ENCODE measurements at places on chromosomes 4 and X. TPM values are rescaled to one million over a fixed set of nuclear protein-coding genes. Genes with fewer than 3 reads are reported as not detected.

The DMRTC1 gene
- not detected for total RNA-seq

The CT45A2 gene
- total RNA-seq, result not detected

DNA sequence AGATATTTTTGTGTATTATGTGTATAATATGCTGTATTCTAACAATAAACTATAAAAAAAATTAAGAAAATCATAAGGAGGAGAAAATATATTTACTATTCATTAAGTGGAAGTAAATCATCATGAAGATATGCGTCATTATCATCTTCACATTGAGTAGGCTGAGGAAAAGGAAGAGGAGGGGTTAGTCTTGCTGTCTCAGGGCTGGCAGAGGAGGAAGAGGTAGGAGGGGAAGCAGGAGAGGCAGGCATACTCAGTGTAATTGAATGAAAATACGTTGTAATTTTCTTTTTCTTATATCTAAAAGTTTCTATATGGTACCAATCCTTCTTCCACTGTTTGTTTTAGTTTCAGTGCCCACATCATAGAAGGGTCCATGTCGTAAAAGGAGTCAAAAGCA, 9.8 kb upstream of the TMEM185A start:
- no peak for DNase-seq
- H3K36me3 ChIP-seq, result no peaks in the 10 kb centered on the region
- H3K27ac ChIP-seq, result no peak overlapping the region
- H3K27me3 ChIP-seq, result no peaks in the 10 kb centered on the region

GRCh38 chr4:2934077-2934812, 29.0 kb downstream of the NOP14 start:
- peak; percentile 47 for DNase-seq
- peaks cover 53% of the 10 kb centered on the region for H3K36me3 ChIP-seq
- peak overlapping the region; percentile 84 for H3K27ac ChIP-seq

- peaks cover 99% of the 10 kb centered on the region for H3K27me3 ChIP-seq
- no peaks in the 10 kb centered on the region for H3K36me3 ChIP-seq
- no peak overlapping the region for H3K4me3 ChIP-seq
- no peaks in the 10 kb centered on the region for H3K4me1 ChIP-seq
- no peak overlapping the region for H3K27ac ChIP-seq
- no peak for DNase-seq
Measured at GRCh38 chrX:131040781-131041180, 17.4 kb upstream of the ARHGAP36 start.

GRCh38 chr4:143307531-143307930, 29.1 kb upstream of the GAB1 start:
- no peaks in the 10 kb centered on the region for H3K27me3 ChIP-seq
- H3K4me3 ChIP-seq, result no peak overlapping the region
- no peak overlapping the region for H3K27ac ChIP-seq
- DNase-seq, result no peak
- H3K36me3 ChIP-seq, result no peaks in the 10 kb centered on the region
- H3K4me1 ChIP-seq, result no peaks in the 10 kb centered on the region

DNA sequence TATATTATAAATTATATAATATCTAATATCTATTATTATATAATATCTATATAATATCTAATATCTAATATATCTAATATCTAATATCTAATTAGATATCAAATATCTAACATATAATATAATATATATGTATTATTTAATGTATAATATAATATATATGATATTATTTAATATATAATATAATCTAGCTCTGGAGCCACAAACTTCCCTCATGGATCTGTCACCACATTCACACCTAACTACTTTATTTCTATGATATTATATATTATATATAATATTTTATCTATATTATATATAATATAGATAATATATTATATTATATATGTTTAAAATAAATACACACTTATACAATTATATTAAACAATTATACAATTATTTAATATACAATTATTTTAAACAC, 667.5 kb downstream of the KCTD8 start:
- no peak overlapping the region for H3K4me3 ChIP-seq
- H3K36me3 ChIP-seq, result no peaks in the 10 kb centered on the region
- H3K27ac ChIP-seq, result no peak overlapping the region

- no peak overlapping the region for H3K4me3 ChIP-seq
- peaks cover 84% of the 10 kb centered on the region for H3K36me3 ChIP-seq
- DNase-seq, result no peak
Measured at GRCh38 chr4:1337376-1337831, 9.6 kb upstream of the UVSSA start.

DNA sequence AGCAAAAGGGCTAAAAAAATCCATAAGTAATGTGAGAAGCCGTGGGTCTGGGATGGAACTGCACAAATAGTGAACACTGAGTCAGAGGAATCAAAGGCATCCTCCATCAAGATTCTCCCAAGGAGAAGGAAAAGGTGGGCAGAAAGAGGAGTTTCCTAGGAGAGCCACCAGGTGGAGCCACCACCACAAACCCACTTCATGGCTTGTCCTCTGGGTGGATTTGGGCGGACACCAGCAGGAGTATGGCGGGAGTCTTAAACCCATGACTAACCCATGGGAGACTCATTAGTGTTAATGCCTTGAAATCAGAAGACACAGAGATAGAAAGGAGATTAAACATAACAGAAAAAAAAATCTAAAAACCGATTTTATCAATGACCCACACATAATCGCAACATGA, 147.7 kb downstream of the SH3KBP1 start:
- peaks cover 65% of the 10 kb centered on the region for H3K27me3 ChIP-seq
- H3K36me3 ChIP-seq, result no peaks in the 10 kb centered on the region
- peak; percentile 82 for DNase-seq
- no peaks in the 10 kb centered on the region for H3K4me1 ChIP-seq
- H3K4me3 ChIP-seq, result no peak overlapping the region

- peaks cover 5% of the 10 kb centered on the region for H3K36me3 ChIP-seq
- peaks cover 7% of the 10 kb centered on the region for H3K4me1 ChIP-seq
- peak; percentile 36 for DNase-seq
- H3K27me3 ChIP-seq, result no peaks in the 10 kb centered on the region
Measured at GRCh38 chr4:30536231-30536630, 183.9 kb upstream of the PCDH7 start.

GRCh38 chr4:710116-710515, 4.5 kb downstream of the PCGF3 start:
- H3K36me3 ChIP-seq, result peaks cover 13% of the 10 kb centered on the region
- no peaks in the 10 kb centered on the region for H3K27me3 ChIP-seq
- no peak for DNase-seq
- H3K4me3 ChIP-seq, result no peak overlapping the region
- peaks cover 19% of the 10 kb centered on the region for H3K4me1 ChIP-seq

DNA sequence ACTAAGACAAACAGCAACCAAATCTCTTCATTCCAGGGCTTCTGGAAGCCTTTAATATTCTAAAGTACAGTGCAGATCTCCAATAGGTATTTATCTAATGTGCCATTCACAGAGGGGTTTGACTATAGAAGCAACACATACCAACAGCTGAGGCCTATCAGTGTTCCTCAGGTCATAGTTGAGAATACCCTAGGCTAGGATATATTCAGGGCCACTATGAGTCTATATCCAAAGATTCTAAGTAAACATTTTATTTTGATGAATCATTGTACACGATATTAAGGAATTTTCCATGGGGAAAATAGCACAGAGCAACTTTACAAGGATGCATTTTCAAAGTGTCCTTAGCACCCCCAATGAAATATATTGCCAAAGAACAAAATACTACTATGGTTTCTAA, 9.7 kb downstream of the SMIM10 start:
- H3K27me3 ChIP-seq, result peaks cover 35% of the 10 kb centered on the region
- peaks cover 5% of the 10 kb centered on the region for H3K4me1 ChIP-seq
- DNase-seq, result no peak
- H3K27ac ChIP-seq, result peak overlapping the region; percentile 13
- no peak overlapping the region for H3K4me3 ChIP-seq
- no peaks in the 10 kb centered on the region for H3K36me3 ChIP-seq

DNA sequence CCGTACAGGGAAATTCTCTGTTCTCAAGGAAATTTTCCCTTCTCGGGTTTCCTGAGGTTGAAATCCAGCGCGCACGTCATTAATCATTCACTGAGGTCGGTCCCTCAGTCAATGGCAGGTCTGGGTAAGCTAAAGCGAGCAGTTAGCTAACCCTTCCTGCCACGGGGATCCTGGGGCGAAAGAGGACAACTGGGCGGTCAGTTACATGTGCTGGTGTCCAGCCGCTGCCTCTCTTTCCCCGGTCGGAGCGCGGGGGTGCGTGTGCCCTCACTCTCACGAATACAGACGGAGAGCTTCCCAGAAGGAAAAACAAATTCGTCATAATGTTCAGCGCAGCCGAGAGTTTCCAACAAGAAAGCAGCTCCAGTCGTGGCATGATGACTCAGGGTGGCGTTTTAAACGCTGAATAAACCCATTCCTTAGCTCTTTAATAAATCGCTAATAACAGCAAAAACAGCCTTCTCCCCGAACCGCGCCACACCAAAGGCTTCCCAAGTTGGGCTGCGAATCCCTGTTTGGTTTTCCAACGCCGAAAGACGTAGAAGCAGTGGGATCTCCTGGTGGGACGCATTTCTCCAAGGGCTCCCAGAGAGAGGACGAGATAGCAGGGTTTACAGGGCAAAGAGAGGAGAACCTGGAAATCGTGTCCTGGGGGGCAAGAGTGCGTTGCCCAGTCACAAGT, 752 bp upstream of the FGF5 start:
- no peaks in the 10 kb centered on the region for H3K36me3 ChIP-seq
- peaks cover 10% of the 10 kb centered on the region for H3K4me1 ChIP-seq
- peak overlapping the region; percentile 48 for H3K27ac ChIP-seq
- DNase-seq, result peak; percentile 50
- H3K27me3 ChIP-seq, result no peaks in the 10 kb centered on the region

DNA sequence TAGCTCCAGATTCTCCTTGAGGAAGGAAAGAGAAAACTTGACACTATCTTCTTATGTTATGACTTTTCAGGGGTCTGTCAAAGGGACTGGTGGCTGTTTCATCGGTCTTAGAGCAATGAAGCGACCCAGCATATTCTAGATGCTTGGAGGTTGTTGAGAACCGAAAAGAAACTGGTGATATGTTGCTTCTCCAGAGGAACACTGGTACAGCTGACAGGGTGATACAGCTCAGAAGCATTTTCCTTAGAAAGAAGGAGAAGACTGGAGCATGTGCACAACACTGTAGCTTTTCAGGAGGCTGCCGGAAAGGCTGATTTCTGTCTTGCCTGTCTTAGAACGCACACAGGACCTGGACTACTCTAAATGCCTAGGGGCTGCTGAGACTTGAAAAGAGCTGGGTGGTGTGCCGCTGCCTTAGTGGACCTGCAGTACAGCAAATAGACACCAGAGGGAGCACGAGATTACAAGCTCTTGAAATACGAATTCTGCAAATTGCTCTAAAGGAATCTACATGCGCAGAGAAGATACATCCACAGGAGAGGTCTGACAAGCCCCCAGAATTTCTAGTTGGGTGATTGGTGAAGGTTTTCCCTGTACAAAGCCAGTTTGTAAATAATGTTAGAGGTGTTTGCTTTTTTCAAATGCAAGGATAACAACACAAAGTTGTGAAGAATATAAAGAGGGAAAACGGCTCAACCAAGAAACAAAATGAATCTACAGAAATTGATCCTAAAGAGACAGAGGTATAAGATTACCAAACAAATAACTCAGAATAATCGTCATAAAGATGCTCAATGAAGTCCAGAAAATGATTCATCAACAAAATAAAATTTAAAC, 223.1 kb upstream of the DMD start:
- H3K4me3 ChIP-seq, result no peak overlapping the region
- no peaks in the 10 kb centered on the region for H3K36me3 ChIP-seq
- peak; percentile 71 for DNase-seq
- H3K4me1 ChIP-seq, result no peaks in the 10 kb centered on the region

DNA sequence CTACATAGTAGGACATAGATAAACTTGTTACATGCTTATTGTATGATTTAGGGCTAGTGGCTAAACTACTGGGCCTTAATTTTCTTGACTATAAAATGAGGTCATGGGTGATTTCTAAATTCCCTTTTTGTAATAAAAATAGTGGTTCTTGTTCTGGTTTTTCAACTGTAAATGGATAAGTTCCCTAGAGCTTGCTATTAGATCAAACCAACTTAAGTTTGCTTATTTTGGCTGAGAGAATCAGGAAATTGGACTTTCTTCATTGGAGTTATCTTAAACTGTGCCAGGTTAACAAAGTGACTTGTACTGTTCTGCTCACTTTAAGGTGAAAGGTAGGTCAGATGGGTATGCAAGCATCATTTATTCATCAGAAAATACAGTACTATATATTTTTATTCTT, 78.3 kb downstream of the PDLIM5 start:
- no peak for DNase-seq
- H3K4me3 ChIP-seq, result no peak overlapping the region
- H3K27ac ChIP-seq, result peak overlapping the region; percentile 27
- no peaks in the 10 kb centered on the region for H3K27me3 ChIP-seq
- peaks cover 15% of the 10 kb centered on the region for H3K36me3 ChIP-seq

DNA sequence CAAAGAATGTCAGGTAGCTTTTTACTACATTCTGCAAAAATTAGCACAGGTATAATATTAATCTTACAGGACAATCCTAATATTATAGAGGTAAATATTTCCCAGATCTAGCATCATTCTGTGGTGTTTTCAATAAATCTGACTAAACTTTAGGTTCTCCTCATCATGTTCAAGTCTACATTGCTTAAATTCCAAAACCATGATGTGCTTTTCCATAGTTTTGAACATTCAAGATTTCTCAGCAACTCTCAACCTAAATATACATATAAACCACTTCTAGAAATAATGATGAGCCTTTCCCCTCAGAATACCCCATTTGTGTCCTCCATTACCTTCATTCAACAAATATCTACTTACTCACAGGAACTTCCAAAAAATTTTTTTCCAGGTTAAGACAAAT, 23.1 kb downstream of the EIF4E start:
- DNase-seq, result no peak
- H3K27me3 ChIP-seq, result no peaks in the 10 kb centered on the region

- peak overlapping the region; percentile 86 for H3K27ac ChIP-seq
- peaks cover 28% of the 10 kb centered on the region for H3K27me3 ChIP-seq
- peaks cover 6% of the 10 kb centered on the region for H3K36me3 ChIP-seq
- H3K4me3 ChIP-seq, result no peak overlapping the region
- DNase-seq, result peak; percentile 52
- H3K4me1 ChIP-seq, result peaks cover 18% of the 10 kb centered on the region
Measured at GRCh38 chrX:45623266-45623665, 422.6 kb upstream of the DIPK2B start.

- H3K36me3 ChIP-seq, result no peaks in the 10 kb centered on the region
- DNase-seq, result no peak
- no peaks in the 10 kb centered on the region for H3K4me1 ChIP-seq
- H3K27me3 ChIP-seq, result no peaks in the 10 kb centered on the region
Measured at GRCh38 chr4:3339577-3339976, 46.8 kb downstream of the RGS12 start.
